ENCODE measurements at places on chromosomes 7 and 10. TPM values are rescaled to one million over a fixed set of nuclear protein-coding genes. Genes with fewer than 3 reads are reported as not detected.

ZNF722 gene
- total RNA-seq = not detected

EVX1 gene
- not detected for total RNA-seq

TMEM196 gene
- total RNA-seq = 9.7 TPM

PDZD7 gene
- total RNA-seq = 2.1 TPM

PKD2L1 gene
- total RNA-seq = 0.16 TPM

ITGB8 gene
- total RNA-seq = 148 TPM

TFPI2 gene
- total RNA-seq = 57.5 TPM

SPAM1 gene
- not detected for total RNA-seq

EPHB6 gene
- 17.3 TPM for total RNA-seq

ZNF485 gene
- total RNA-seq = 6.7 TPM

UBN2 gene
- 43.9 TPM for total RNA-seq

VPS41 gene
- total RNA-seq = 127 TPM

PTF1A gene
- total RNA-seq = 2.8 TPM

FERD3L gene
- total RNA-seq = not detected

CYP2C9 gene
- total RNA-seq = 1.5 TPM

GBX1 gene
- not detected for total RNA-seq

PLEKHS1 gene
- 0.77 TPM for total RNA-seq

PRPS1L1 gene
- not detected for total RNA-seq

XRCC2 gene
- 5.3 TPM for total RNA-seq

SDK1 gene
- 17.0 TPM for total RNA-seq

GPR22 gene
- 2.4 TPM for total RNA-seq

TLL2 gene
- total RNA-seq = 1.5 TPM

PYROXD2 gene
- 5.9 TPM for total RNA-seq

PILRA gene
- total RNA-seq = 1.8 TPM

BAMBI gene
- total RNA-seq = 55.9 TPM

LGI1 gene
- 12.0 TPM for total RNA-seq

SFMBT2 gene
- 18.4 TPM for total RNA-seq

FAM25A gene
- total RNA-seq = not detected

PITX3 gene
- total RNA-seq = 2.1 TPM

SMO gene
- 53.9 TPM for total RNA-seq

PVRIG gene
- total RNA-seq = 0.33 TPM

CELF2 gene
- 84.2 TPM for total RNA-seq

Measured in camera-type eye (tissue), 1 donor.